ENCODE measurements at places on chromosomes 3 and 15.

GRCh38 chr3:4411236-4411635, 55.8 kb downstream of the SUMF1 start:
- DNase-seq, result no peak

DNA sequence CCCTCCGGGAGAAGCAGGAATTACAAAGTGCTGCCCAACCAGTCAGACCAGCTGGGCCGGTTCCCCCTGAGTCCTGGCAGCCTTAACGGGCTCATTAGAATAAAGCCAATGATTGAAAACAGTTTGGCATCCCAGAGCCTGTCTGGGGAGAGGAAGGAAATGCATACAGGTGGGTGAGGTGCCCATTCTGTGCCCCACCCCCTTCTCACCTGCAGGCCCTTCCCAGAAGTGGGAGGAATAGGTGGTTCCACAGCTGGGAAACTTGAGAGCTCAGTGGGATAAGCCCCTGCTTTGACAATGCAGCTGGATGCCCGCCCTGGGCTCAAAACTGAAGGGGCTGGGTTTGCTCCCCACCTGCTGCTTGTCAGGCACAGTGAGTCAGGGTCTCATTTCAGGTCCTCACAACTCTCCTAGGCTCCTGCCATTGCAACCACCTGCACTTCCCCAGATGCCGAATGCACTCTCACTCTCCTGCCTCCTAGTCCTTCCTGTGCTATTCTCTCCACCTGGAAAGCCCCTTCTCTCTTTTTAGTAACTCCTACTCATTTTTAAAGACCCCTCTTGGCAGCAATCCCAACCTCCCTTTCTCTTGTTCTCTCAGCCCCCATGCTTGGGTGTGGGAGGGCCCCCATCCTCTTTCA, 5.5 kb upstream of the BUB1B start:
- peak; percentile 97 for DNase-seq

DNA sequence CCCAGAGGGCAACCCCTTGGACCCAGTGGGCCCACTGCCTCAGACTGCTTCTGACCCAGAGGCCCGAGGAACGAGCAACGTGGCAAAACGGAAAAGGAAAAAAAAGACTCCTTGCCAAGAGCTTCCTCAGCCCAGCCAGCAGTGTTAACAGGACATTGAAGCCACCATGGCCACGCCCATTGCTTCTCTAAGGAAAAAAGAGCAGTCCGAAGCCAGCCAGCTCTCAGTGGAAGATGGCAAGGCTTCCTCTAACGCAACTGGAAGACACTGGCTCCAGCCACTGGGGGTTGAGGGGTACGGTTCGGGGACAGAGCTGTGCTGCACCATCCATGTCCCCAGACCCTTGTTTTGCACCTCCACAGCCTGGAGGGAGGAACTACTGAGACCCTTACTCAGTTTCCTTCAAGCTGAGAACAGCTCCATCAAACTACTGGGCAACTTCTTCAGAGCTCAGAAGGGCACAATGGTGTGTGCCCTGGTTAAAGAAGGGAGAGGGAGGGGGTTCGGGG, 10.7 kb downstream of the BMF start:
- DNase-seq, result no peak

DNA sequence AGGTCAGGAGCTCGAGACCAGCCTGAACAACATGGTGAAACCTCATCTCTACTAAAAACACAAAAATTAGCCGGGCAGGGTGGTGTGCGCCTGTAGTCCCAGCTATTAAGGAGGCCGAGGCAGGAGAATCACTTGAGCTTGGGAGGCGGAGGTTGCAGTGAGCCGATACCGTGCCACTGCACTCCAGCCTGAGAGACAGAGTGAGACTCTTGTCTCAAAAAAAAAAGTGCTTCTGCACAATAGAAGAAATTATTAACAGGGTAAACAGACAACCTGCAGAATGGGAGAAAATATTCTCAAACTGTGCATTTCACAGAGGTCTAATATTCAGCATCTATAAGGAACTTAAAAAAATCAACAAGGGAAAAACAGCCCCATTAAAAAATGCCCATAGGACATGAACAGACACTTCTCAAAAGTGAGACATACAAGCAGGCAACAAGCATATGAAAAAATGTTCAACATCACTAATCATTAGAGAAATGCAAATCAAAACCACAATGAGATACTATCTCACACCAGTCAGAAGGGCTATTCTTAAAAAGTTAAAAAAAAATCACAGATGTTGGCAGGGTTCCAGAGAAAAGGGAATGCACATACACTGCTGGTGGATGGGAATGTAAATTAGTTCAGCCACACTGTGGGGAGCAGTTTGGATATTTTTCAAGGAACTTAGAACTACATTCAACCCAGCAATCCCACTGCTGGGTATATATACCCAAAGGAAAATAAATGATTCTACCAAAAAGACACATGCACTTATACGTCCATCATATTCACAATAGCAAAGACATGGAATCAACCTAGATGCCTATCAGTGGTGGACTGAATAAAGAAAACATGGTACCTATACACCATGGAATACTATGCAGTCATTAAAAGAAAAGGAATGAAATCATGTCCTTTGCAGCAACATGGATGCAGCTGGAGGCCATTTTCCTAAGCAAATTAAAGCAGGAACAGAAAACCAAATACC, 75.5 kb downstream of the MSL2 start:
- no peak for DNase-seq

DNA sequence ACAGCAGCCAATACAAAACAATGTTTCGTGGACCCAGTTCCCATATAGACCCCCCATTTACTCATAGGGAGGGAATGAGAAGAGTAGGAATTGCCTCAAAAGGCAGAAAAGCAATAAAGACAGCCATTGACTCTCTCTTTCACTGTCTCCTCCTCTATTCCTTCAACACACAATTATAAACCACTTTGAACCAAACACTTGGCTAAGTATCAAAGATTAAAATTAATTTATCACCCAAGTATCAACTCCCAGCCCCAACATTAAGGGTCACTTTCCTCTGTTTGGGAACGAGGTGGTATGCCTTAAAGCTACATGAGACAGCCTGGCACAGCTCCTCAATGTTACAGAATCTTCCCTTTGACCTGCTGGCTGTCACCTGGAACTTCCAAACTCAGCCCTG, 16.4 kb upstream of the LRIG1 start:
- DNase-seq, result no peak

GRCh38 chr3:30112902-30113484, 493.4 kb upstream of the TGFBR2 start:
- no peak for DNase-seq

- no peak for DNase-seq
Observed at GRCh38 chr15:75138016-75138999, 63.4 kb upstream of the C15orf39 start.

GRCh38 chr3:45592405-45592804, 2.1 kb upstream of the LIMD1 start:
- no peak for DNase-seq

GRCh38 chr3:95971573-95971972, 842.8 kb upstream of the EPHA6 start:
- DNase-seq, result no peak
